ENCODE measurements at places on chromosomes 3 and 15.

DNA sequence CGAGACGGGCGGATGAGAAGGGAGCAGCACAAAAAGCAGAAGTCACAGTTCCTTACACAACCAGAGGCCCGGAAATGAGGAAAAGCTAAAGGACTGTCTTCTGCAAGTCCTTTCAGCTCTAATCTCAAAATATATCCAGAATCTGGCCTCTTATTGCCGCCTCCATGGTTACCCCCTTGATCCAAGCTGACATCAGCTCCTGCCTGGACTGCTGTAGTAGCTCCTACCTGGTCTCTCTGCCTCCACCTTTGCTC is 324.0 kb upstream of the ROPN1 start:
- no peak for DNase-seq

- no peak for DNase-seq
Observed at GRCh38 chr3:113377158-113377557, 64.1 kb downstream of the CFAP44 start.

DNA sequence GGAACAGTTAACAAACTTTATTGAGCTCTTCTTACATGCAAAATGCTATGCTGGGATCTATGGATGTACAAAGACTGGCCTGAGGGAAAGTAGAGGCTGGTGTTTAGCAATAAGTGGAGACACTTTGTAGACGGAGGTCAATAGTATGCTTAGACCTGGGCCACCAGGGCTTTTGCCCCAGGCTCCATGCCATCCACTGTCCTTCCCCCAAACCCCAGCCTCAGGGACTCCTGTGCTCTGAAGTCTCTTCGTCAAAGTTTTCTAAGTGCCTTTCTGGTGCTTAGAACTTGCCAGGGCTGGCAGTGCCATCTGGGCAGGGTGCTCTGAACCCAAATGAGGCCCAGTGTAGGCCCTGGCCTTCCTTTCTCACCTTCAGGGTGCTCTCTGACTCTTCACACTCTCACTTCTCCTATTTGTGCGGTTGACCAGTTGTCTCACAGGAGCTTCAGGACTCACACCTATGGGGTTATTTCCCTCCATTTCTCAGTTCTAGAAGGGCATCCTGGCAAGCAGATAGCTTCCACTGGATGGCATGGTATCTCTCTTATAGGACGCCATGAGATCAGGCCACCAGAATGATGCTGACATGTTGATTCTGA is 21.8 kb upstream of the KCNAB1 start:
- no peak for DNase-seq

GRCh38 chr3:186534113-186534669 is 10.0 kb downstream of the CRYGS start:
- no peak for DNase-seq

DNA sequence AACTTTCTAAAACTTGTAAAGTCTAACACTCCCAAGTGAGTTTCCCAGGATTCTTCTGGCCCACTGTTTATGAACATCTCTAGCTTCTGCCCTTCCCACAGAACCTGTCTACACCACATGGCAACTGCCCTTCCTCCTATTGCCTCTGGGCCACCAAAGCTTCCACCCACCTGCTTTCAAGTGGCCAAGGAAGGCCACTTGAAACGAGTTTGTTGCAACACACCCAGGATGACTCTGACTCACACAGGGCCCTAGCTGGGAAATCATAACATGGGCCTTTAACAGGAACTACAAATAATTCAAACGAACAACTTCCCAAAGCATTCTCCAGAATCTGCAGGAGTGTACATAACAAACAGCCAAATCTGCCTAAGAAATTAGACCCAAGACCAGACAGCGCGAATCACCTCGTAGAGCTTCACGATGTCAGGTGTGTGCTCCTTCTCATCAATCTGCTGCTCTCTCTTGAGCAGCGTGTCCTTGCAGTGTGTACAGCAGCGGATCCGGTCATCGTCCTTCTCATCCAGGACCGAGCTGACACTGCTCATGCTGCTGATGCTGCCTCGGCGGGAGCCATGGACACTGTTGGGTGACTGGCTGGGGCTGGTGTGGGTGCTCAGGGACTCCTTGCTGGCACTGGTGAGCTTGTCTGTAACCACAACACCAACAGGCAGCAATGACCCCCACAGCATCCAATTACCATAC is 16.8 kb downstream of the RBSN start:
- no peak for DNase-seq

- no peak for DNase-seq
Observed at GRCh38 chr3:195698325-195698646, 22.5 kb upstream of the MUC20 start.

GRCh38 chr3:41893977-41894376 is 67.9 kb downstream of the ULK4 start:
- DNase-seq, result no peak

DNA sequence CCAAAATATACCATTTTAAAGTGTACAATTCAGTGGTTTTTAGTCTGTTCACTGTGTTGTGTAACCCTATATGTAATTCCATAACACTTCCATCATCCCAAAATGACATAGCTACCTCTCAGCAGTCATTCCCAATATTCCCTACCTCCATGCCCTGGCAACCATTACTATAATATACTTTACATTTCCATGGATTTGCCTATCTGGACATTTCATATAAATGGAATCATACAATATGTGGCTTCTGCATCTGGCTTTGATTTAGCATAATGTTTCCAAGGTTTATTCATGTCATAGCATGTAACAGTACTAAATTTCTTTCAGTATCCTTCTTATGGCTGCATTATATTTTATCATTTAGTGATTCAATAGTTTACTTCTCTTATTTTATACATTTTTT is 25.3 kb downstream of the FAM98B start:
- DNase-seq, result no peak

DNA sequence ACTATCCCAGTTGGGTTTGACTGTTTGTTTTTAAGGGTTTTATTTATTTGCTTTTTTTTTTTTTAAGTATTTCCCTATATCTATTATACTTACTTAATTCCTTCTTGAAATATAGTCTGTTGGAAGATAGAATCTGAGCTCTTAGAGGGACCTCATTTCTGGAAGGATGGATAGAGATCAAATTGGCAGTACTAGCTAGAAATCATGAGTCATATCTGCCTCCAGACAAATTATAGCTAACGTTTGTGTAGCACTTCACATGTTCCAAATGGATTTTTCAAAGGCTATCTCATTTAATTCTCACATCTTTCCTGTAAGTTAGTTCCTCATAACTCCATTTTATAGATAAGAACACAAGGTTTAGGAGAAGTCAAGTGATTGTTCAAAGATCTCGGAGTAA is 384.7 kb downstream of the ZIC1 start:
- no peak for DNase-seq

GRCh38 chr3:177385186-177385585 is 187.9 kb upstream of the TBL1XR1 start:
- no peak for DNase-seq

- no peak for DNase-seq
Observed at GRCh38 chr3:144032531-144033239, 61.1 kb downstream of the DIPK2A start.

DNA sequence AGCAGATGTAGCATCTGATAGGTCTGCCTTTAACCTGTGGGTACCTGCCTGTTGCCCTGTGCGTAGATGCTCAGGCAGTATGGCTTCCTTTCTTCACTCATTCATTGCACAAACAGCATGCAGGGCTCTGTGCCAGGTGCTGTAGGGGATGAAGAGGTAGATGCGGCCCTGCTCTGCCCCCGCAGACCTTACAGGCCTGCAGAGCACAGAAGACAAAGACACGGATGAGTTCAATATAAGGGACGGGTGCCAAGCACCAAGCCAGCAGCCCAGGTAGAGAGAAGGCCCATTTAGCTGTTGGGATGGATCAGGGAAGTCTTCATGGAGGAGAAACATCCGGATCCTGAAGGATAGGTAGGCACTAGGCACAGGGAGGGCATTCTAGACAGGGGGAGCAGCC is 69.4 kb downstream of the AAGAB start:
- no peak for DNase-seq

GRCh38 chr3:197353867-197354567 is 55.6 kb upstream of the DLG1 start:
- no peak for DNase-seq

DNA sequence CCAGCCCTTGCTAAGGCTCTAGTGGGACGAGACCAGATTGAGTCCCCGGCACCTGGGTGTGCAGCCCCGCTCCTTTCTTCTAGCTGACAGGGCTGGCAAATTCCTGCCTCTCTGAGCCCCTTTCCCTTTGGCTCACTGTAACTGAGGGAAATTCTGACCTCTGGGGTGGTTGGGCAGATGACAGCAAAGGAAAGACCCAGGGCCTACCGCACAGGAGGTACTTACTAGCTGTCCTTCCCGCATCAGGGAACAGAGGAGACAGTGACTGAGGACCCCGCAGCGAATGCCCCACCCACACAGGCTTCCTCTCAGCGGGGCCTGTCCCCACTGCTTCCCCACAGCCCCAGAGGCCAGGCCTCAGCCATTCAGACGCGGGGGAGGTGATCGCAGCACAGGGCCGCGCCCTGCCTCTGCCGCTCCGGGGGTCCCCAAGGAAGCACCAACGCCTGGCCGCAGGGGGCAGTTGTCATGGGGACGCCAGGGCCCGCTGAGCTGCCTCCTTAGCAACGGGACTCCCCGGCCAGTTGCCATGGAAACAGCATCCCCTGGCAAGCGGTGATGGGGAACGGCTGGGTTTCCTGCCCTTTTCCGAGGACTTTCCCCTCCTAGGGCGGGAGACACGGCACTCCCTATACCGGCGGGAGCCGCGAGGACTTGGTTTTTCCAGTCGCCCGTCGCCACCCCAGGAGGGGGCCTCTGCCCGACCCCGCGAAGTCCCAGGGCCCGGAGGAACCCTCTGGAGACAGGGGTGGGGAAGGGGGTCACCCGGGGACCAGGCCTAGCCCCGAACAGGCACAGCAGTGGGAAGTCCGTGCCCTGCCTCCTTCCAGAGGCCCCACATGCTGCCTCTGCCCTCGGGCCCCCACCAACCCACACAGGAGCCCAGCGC is 50.1 kb downstream of the HCN4 start:
- no peak for DNase-seq

- no peak for DNase-seq
Observed at GRCh38 chr3:192422997-192423342, 304.4 kb downstream of the FGF12 start.

GRCh38 chr3:179189759-179190158 is 41.6 kb downstream of the PIK3CA start:
- no peak for DNase-seq

All from mucosa of descending colon (tissue), 3 donors.